ENCODE measurements at places on chromosomes 11 and 22.
A peak's percentile ranks its signal among the peaks of the same experiment; 100 is the strongest.

DNA sequence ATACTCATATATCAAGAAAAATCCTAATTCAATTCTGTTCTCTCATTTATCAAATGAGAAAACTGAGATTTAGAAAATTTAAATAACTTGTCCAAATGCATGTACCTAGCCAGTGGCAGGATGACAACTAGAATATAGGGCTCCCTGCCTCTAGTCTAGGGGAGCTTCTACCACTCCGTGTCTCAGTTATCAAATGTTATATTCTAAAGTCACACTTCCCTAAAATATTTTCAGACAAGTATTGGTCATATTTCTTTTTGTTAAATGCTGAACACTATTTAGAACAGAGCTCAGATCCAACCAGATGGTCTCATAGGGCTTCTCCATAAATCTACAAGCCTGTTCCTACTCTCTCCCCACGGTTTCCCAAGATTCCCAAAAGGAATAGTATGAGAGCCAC lies 26.3 kb downstream of the KCNJ1 start:
- no peak for DNase-seq

DNA sequence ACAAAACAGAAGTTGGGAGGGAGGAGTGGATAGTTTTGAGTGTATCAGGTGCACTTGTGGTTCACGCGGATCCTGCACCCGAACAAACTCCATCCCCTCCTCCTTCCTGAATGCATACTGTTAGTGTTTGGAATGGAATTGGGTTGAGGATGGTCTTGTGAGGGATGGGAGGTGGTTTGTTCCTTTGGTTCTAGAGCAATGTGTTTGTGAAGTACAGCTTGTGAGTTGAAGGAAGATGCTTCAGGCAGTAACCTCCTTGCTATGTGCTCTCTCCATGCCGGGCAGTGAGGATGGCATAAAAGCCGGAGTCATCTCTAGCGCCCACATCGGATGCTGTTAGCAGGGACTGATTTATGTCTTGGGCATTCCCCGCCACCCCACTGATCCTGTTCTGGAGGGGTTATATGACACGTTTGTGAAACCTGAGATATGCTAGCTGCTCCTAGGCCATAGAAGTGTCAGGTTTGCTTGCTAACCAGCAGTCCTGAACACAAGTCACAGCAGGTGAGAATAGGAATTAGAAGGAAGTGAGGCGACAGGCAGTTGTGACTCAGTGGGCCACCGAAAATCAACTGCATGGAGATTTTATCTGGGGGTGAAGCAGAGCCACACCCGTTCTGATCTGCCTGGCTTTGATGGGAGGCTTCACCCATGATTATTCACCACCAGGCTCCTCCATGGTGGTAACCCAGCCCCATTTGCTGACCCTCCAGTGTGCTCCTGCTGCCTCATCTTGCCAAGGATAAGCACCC lies 2.2 kb downstream of the BCR start:
- DNase-seq: no peak

- DNase-seq: no peak
Observed at GRCh38 chr11:87198266-87198881, 160.6 kb downstream of the TMEM135 start.

- DNase-seq: no peak
Observed at GRCh38 chr11:36450110-36450572, 59.9 kb downstream of the TRAF6 start.

GRCh38 chr11:20025332-20025840 lies 134.9 kb downstream of the DBX1 start:
- DNase-seq: no peak

- DNase-seq: no peak
Observed at GRCh38 chr22:26888887-26889286, 231.5 kb downstream of the MIAT start.

DNA sequence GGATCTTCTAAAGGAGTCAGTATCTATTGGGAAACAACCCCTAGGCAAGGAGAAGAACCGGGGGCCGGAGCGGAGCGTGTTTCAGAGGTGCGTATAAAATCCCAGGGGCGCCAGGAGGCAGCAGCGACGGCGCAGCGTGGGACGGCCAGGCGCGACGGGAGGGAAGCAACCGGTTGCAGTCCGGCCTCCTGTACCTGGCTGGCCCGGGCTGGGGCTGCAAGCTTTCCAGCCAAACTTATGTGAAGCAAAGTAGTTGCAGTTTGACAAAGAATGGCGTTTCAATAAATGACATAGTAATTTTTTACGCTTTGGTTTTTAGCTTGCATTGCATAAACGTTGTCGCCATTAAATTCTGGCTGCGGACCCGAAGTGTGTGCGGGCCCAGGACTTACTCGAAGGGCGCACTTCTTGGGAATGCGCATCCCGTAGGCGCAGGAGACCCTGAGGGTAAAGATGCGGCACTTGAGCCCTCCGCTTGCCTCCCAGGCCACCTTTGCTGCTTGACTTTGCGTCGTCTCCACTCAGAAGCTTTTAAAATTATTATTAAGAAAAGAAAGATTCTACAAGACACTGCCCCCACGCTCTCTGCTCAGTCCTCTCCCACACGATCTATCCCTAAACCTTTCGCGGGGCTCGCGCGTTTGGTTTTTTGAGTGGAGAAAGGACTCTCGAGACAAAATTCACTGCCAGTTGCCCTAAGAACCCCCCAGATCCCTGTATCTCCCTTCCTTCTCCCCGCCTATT lies 1.6 kb upstream of the WT1 start:
- no peak for DNase-seq

- peak; percentile 16 for DNase-seq
Observed at GRCh38 chr22:22836635-22837034, 51.0 kb upstream of the IGLL5 start.

- DNase-seq: no peak
Observed at GRCh38 chr11:70694371-70694770, 296.0 kb downstream of the CTTN start.

GRCh38 chr11:45149483-45150056 lies 3.1 kb downstream of the PRDM11 start:
- DNase-seq: no peak

- DNase-seq: no peak
Observed at GRCh38 chr11:65260756-65261590, 789 bp upstream of the POLA2 start.

DNA sequence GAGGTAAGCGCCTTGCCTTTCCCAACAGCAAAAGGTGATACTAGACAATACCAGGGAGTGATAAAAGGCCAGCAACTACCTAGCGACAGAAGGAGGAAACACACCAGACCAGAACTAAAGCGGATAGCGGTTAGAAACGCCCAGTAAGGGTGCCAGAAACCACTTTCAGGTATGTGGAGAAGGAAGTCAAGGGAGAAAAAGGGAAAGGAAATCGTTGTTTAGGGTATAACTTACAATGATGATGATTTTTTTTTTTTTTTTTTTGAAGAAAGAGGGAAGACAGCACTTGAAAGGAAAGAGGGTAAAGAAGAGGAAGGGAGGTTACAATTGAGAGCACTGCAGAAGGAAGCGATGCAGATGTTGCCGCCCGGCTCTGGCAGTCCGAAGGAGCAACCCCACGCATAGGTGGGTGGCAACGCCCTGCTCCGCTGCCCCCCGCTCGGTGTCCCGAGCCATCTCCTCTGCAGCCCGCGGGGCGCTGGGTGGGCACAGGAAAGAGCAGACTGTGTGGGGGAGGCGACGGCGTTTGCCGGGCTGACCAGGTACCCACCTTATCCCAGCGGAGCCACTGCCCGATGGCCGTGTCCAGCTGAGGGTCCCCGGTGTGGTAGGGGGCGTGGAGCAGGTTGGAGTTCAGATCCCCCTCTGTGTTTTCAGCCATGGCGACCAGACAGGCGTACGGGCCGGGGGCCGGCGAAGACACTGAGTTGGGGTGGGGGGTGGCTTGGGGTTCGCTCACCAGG lies 561 bp downstream of the PGM2L1 start:
- DNase-seq: no peak

- no peak for DNase-seq
Observed at GRCh38 chr11:27310707-27311106, 52.3 kb downstream of the CCDC34 start.

DNA sequence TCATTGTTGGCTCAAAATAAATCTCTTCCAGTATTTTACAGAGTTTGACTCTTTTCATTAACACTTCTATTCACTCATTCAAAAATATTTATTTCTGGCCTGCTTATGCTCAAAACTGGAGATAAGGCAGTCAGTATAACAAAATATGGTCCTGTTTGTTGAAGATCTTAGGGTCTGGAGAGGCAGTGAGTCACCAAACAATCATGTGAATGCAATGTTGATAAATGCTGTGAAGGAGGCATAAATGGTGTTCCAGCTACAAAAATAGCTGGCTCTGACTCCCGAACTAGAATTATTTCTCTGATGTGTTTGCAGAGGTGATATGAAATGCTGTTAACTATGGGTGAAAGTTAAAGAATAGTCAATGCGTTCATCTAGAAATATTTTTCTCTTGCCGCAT lies 390.6 kb downstream of the AASDHPPT start:
- DNase-seq: peak; percentile 70
